ENCODE measurements at places on chromosomes 6 and 20. TPM values are rescaled to one million over a fixed set of nuclear protein-coding genes. Genes with fewer than 3 reads are reported as not detected.

Gene KCNK5
- total RNA-seq = under 0.01 TPM

- no peak overlapping the region for H3K4me3 ChIP-seq
- H3K36me3 ChIP-seq = no peaks in the 10 kb centered on the region
- H3K27ac ChIP-seq = no peak overlapping the region
- H3K27me3 ChIP-seq = peaks cover 4% of the 10 kb centered on the region
- no peak for DNase-seq
These were observed 23.4 kb upstream of the SLCO4A1 start for GRCh38 chr20:62618611-62619529.

DNA sequence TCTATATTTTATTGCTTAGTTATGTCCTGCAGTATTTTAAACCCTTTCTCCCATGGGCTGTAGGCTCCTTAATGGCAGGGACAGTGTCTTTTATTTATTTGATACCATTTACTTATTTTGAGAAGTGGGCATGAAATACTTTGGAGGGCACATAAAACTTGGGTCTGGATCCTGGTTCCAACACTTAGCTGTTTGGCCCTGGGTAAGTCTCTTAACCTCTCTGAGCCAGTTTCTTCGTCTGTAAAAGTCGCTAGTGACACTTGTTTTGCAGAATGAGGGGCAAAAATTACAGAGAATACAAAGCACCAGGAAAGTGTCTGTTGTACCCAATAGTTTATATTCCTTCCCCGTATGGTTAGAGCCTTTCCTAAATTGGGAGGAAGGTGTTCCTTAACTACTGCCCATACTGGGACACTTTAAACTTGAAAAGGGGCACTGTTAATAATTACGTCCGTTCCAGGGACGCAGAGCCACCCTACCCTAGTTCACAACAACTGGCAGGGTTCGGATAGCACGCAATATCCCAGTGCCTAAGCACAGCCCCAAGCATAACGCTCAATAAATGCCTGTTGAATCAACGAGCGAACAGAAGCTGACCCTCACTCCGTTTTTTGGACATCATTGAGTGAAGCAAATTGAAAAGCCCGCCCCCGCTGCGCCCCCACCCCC, 6.0 kb upstream of the ARMC12 start:
- peak overlapping the region; percentile 34 for H3K27ac ChIP-seq
- DNase-seq = no peak
- H3K36me3 ChIP-seq = no peaks in the 10 kb centered on the region
- no peaks in the 10 kb centered on the region for H3K27me3 ChIP-seq
- peaks cover 31% of the 10 kb centered on the region for H3K4me1 ChIP-seq

- H3K4me3 ChIP-seq = no peak overlapping the region
- no peak overlapping the region for H3K27ac ChIP-seq
- peak; percentile 55 for DNase-seq
- H3K36me3 ChIP-seq = no peaks in the 10 kb centered on the region
These were observed 189.3 kb upstream of the ARG1 start for GRCh38 chr6:131383421-131384411.

- no peaks in the 10 kb centered on the region for H3K27me3 ChIP-seq
- no peaks in the 10 kb centered on the region for H3K36me3 ChIP-seq
- peak overlapping the region; percentile 42 for H3K4me3 ChIP-seq
- H3K4me1 ChIP-seq = no peaks in the 10 kb centered on the region
These were observed 41.2 kb upstream of the LY86 start for GRCh38 chr6:6547110-6547879.

GRCh38 chr6:80501636-80502035, 395.2 kb downstream of the BCKDHB start:
- no peak overlapping the region for H3K4me3 ChIP-seq
- H3K36me3 ChIP-seq = no peaks in the 10 kb centered on the region
- no peaks in the 10 kb centered on the region for H3K27me3 ChIP-seq
- DNase-seq = no peak
- no peak overlapping the region for H3K27ac ChIP-seq

DNA sequence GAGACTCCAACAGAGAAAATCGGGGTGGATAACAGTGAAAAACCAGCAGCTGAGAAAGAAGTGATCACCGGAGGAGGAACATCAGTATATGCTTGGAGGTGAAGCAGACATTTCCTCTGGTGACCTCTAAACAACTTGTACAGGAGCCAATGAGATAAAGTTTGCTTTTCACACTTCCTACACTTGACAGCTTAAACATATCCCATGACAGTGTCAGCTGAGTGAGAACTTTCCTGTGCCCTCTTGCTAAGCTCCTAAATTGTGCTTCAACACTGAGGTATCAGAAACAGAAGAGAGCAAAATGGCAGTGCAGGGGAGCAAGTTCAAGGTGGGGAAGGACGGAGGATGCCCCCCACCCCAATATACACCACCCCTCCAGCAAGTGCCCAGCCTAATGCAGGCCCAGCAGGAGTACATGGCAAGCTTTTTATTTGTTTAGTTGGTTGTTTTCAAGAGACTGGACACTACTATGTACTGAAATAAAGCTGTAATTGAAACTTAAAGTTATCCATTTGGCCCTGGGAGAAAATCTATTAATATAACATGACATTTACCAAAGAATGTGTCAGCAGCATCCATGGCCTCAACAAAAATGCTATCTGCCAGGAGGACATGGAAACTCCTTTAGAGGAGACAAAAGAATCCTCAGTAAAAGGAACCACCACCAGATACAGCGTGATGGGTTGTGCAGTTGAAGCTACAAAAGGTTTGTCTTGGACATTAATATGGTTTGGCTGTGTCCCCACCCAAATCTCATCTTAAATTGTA, 540.2 kb downstream of the PRKN start:
- no peak overlapping the region for H3K27ac ChIP-seq
- H3K36me3 ChIP-seq = no peaks in the 10 kb centered on the region
- H3K4me3 ChIP-seq = no peak overlapping the region

GRCh38 chr6:33197431-33198048, 2.9 kb downstream of the RXRB start:
- H3K4me1 ChIP-seq = peaks cover 10% of the 10 kb centered on the region
- peaks cover 1% of the 10 kb centered on the region for H3K27me3 ChIP-seq
- no peak overlapping the region for H3K4me3 ChIP-seq
- peak; percentile 72 for DNase-seq
- peaks cover 20% of the 10 kb centered on the region for H3K36me3 ChIP-seq

GRCh38 chr6:6436366-6436765, 115.9 kb upstream of the F13A1 start:
- H3K4me1 ChIP-seq = no peaks in the 10 kb centered on the region
- H3K4me3 ChIP-seq = no peak overlapping the region
- no peaks in the 10 kb centered on the region for H3K36me3 ChIP-seq
- DNase-seq = no peak

GRCh38 chr20:32920530-32921298, 62.0 kb downstream of the EFCAB8 start:
- no peak for DNase-seq
- peaks cover 2% of the 10 kb centered on the region for H3K27me3 ChIP-seq
- H3K4me3 ChIP-seq = no peak overlapping the region
- no peaks in the 10 kb centered on the region for H3K36me3 ChIP-seq

Gene WFDC5
- not detected for total RNA-seq

- H3K4me1 ChIP-seq = no peaks in the 10 kb centered on the region
- no peak overlapping the region for H3K4me3 ChIP-seq
- H3K36me3 ChIP-seq = peaks cover 2% of the 10 kb centered on the region
These were observed 79.5 kb downstream of the CTNNBL1 start for GRCh38 chr20:37773291-37773826.

Gene ASIP
- not detected for total RNA-seq

DNA sequence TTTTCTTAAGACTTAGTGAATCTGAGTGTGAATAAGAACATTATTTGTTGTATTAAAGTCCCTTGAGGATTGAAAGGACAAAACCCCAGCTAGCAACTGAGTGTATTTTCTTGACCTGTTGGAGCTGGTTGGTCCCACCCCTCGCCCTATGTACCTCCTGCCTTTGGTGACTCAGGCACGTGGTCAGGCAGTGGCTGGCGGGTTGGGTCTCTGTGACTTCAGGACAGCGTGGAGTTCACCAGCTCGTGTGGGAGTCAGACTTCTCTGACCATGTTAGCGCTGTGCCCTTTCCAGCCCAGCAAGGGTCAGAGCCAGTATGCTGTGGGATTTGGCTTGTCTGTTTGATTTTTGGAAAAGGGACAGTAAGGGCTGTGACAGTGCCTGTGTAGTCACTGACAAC, 93.7 kb downstream of the SSR1 start:
- peaks cover 5% of the 10 kb centered on the region for H3K36me3 ChIP-seq
- no peak overlapping the region for H3K27ac ChIP-seq
- H3K4me3 ChIP-seq = no peak overlapping the region
- DNase-seq = peak; percentile 31
- H3K4me1 ChIP-seq = peaks cover 30% of the 10 kb centered on the region
- no peaks in the 10 kb centered on the region for H3K27me3 ChIP-seq

Gene HMGCLL1
- 0.51 TPM for total RNA-seq

GRCh38 chr6:14075095-14075503, 42.5 kb upstream of the CD83 start:
- H3K4me1 ChIP-seq = no peaks in the 10 kb centered on the region
- no peaks in the 10 kb centered on the region for H3K27me3 ChIP-seq

GRCh38 chr20:3788685-3789155, 2.2 kb upstream of the CENPB start:
- no peak for DNase-seq
- H3K27ac ChIP-seq = no peak overlapping the region
- no peaks in the 10 kb centered on the region for H3K27me3 ChIP-seq
- peaks cover 11% of the 10 kb centered on the region for H3K4me1 ChIP-seq

Gene BPIFB4
- total RNA-seq = not detected

DNA sequence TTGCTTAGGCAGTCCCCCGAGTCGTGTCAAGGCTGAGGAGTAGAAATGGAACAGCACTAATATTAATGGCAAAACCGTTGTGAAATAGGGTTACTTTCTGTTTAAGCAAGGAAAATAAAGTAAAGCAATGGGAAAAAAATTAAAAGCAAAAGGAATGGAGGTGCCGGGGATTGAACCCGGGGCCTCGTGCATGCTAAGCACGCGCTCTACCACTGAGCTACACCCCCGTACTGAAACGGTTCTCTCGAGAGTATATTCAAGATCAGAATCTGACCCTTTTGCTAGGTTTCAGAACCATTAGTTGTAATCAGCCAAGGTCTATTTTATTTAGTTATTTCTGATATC, 85.5 kb downstream of the TRIM27 start:
- no peak overlapping the region for H3K27ac ChIP-seq
- no peaks in the 10 kb centered on the region for H3K27me3 ChIP-seq
- H3K4me3 ChIP-seq = peak overlapping the region; percentile 91
- H3K36me3 ChIP-seq = no peaks in the 10 kb centered on the region
- no peaks in the 10 kb centered on the region for H3K4me1 ChIP-seq

- H3K4me3 ChIP-seq = no peak overlapping the region
- H3K27ac ChIP-seq = no peak overlapping the region
- H3K36me3 ChIP-seq = no peaks in the 10 kb centered on the region
- peaks cover 3% of the 10 kb centered on the region for H3K27me3 ChIP-seq
- H3K4me1 ChIP-seq = peaks cover 11% of the 10 kb centered on the region
These were observed 17.4 kb upstream of the HM13 start for GRCh38 chr20:31496761-31497295.

DNA sequence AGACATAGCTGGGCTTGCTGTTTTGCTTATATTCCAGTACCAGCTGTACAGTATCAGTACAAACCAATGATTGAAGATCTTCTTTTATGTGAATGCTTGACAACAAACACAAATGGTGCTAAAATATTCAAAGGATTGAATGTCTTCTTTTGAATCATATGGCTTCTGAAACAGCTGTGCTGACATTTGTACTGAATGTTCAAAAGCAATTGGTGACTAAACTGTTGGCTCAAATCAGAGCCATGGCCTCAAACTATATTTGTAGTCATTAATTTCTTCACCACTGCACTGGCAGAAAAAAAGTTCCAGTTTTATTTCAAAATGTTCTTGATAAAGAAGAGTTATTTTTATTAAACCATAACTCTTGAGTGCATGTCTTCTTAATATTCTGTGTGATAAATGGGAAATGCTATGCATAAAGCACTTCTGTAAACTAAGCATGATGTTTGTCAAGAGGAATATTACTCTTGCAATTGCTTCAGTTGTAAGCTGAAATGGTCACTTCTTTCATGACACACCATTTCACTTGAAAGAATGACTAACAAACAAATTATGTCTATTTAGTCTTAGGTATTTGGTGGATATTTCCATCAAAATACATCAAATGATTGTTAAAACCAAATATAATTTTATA, 45.9 kb upstream of the CENPW start:
- no peaks in the 10 kb centered on the region for H3K4me1 ChIP-seq
- H3K27me3 ChIP-seq = no peaks in the 10 kb centered on the region
- H3K36me3 ChIP-seq = no peaks in the 10 kb centered on the region
- no peak overlapping the region for H3K27ac ChIP-seq
- no peak for DNase-seq
